ENCODE measurements at places on chromosomes 4 and X. TPM values are rescaled to one million over a fixed set of nuclear protein-coding genes. Genes with fewer than 3 reads are reported as not detected.

The FAT1 gene
- 483 TPM for total RNA-seq

The MMGT1 gene
- 32.4 TPM for total RNA-seq

The UXT gene
- total RNA-seq: 97.5 TPM

The LNX1 gene
- not detected for total RNA-seq

The ZNF827 gene
- total RNA-seq: 9.2 TPM

The MTTP gene
- not detected for total RNA-seq

The PABPC1L2A gene
- total RNA-seq: not detected

The FUNDC1 gene
- 21.0 TPM for total RNA-seq

The AFM gene
- total RNA-seq: not detected

The ARX gene
- total RNA-seq: not detected

The RBM46 gene
- not detected for total RNA-seq

The SPANXD gene
- total RNA-seq: not detected

The CLNK gene
- total RNA-seq: not detected

The FAM47C gene
- total RNA-seq: not detected

The PPARGC1A gene
- 0.18 TPM for total RNA-seq

The IBSP gene
- 0.19 TPM for total RNA-seq

The F8A2 gene
- total RNA-seq: not detected

The KLHL34 gene
- total RNA-seq: not detected

The ZMYM3 gene
- total RNA-seq: 12.2 TPM

All from SJSA1 (cell line).